ENCODE measurements at places on chromosomes 1 and 21. TPM values are rescaled to one million over a fixed set of nuclear protein-coding genes. Genes with fewer than 3 reads are reported as not detected.

Gene CTSE
- 0.28 TPM for total RNA-seq

Gene AUNIP
- 6.5 TPM for total RNA-seq

Gene LCE3E
- total RNA-seq = 0.63 TPM

Gene SLC45A3
- 6.2 TPM for total RNA-seq

Gene KRTAP11-1
- not detected for total RNA-seq

Gene ZBTB18
- total RNA-seq = 3.2 TPM

Gene DMRTA2
- 6.5 TPM for total RNA-seq

Gene TMPRSS3
- total RNA-seq = not detected

Gene PPIAL4G
- not detected for total RNA-seq
